Spleen (tissue), 13 donors: ENCODE measurements at places on chromosomes 5 and 9. TPM values are rescaled to one million over a fixed set of nuclear protein-coding genes. Genes with fewer than 3 reads are reported as not detected.

DNA sequence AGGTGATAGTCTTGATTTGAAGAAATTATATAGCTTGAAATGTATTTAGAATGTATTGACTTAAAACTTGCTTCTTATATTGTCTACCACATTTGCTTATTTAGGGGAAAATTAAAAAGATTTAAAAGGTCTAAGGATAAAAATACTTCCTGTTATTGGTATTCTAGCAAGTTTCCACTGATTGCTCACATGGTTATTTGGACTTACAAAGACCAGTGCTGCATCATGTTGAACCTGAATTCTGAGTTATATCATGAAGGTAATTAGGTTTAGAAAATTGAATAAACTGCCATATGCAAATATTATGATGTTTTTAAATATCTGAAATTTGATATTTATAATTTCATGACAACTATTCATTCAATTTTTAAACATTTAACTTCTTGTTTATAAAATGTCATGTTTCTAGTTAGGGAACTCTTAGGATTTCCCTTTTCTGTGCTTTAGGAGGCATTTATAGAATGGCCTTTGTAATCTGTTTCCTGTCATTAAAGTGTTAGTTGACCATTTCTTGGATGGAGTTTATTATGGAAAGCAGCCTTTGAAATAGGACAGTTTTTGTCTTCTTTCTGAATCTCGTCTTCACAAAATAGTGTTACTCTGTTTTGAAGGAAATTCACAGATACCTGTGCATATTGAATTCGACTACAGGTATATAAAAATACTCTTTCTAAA is 85.8 kb downstream of the MTREX start:
- H3K4me1 ChIP-seq = no peaks in the 10 kb centered on the region
- no peaks in the 10 kb centered on the region for H3K36me3 ChIP-seq
- no peak overlapping the region for H3K27ac ChIP-seq
- H3K27me3 ChIP-seq = no peaks in the 10 kb centered on the region
- DNase-seq = no peak

Gene PCDHGA7
- total RNA-seq = 2.0 TPM

Gene NDUFS6
- 38.4 TPM for total RNA-seq

GRCh38 chr5:109196087-109196822 is 213.5 kb downstream of the PJA2 start:
- no peak for DNase-seq
- H3K4me1 ChIP-seq = peaks cover 4% of the 10 kb centered on the region
- H3K36me3 ChIP-seq = no peaks in the 10 kb centered on the region

- no peak overlapping the region for H3K27ac ChIP-seq
- H3K36me3 ChIP-seq = no peaks in the 10 kb centered on the region
- H3K4me1 ChIP-seq = no peaks in the 10 kb centered on the region
- DNase-seq = no peak
- H3K27me3 ChIP-seq = no peaks in the 10 kb centered on the region
These were observed 112.0 kb upstream of the KCNN2 start for GRCh38 chr5:114249823-114250222.

- H3K27ac ChIP-seq = no peak overlapping the region
- peaks cover 25% of the 10 kb centered on the region for H3K36me3 ChIP-seq
- H3K4me3 ChIP-seq = no peak overlapping the region
- no peaks in the 10 kb centered on the region for H3K27me3 ChIP-seq
- H3K4me1 ChIP-seq = peaks cover 20% of the 10 kb centered on the region
These were observed 3.2 kb upstream of the FBXO4 start for GRCh38 chr5:41921874-41922273.

Gene SLC4A9
- 0.54 TPM for total RNA-seq

DNA sequence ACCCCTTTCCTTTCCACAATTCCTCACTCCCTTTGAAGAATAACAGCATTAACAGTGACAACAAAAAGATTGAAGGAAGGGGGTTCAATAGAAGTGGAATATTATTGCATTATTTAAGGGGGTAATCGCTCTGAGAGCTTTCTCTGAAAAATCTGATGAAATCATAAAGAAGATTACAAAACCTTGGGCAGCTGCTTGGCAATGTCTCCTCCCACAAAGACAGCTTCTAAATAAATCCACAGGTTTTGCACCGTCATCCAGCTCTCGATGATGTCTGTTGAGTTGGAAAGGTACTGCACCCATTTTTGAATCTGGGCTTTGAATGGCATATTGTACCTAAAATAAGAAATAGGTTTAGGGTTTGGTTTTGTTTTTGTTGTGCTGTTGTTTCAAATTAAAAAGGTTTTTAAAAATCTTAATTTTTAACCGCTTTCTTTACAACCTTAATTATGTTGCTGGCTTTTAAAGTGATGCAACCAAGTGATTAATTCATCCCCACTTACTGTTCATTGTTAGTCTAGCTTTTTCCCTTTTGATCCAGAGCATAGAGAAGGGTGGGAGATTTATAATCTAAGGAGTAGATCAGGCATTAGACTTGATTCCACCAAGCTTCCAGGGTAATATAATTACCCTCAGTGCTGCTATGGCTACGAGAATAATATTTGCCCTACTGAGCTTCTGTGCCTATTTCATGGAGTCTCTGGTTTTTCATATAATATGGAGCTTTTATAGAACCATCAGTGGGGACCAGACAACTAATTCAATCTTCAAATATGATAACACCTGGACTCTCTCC is 85.0 kb downstream of the DNAH5 start:
- H3K27ac ChIP-seq = no peak overlapping the region
- no peaks in the 10 kb centered on the region for H3K4me1 ChIP-seq
- no peaks in the 10 kb centered on the region for H3K27me3 ChIP-seq

Gene HOMER1
- 5.2 TPM for total RNA-seq

- H3K4me3 ChIP-seq = no peak overlapping the region
- no peaks in the 10 kb centered on the region for H3K27me3 ChIP-seq
- no peaks in the 10 kb centered on the region for H3K36me3 ChIP-seq
- no peak overlapping the region for H3K27ac ChIP-seq
These were observed 274.3 kb upstream of the ANKRD55 start for GRCh38 chr5:56507351-56507930.

DNA sequence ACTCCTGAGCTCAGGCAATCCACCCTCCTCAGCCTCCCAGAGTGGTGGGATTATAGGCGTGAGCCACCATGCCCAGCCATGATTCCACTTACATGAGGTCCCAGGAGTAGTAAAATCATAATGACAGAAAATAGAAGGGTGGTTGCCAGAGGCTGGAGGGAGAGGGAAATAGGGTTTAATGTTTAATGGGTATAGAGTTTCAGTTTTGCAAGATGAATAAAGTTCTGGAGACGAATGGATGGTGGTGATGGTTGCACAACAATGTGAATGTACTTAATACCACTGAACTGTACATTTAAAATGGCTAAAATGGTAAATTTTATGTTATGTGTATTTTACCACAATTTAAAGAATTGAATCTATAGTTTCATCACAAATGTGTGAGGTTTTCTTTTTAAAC is 146.5 kb upstream of the ABCA1 start:
- H3K4me1 ChIP-seq = no peaks in the 10 kb centered on the region
- no peak overlapping the region for H3K4me3 ChIP-seq
- no peak overlapping the region for H3K27ac ChIP-seq
- no peaks in the 10 kb centered on the region for H3K27me3 ChIP-seq

Gene INSL6
- total RNA-seq = not detected

- H3K36me3 ChIP-seq = no peaks in the 10 kb centered on the region
- H3K4me3 ChIP-seq = peak overlapping the region; percentile 82
- peak overlapping the region; percentile 99 for H3K27ac ChIP-seq
- no peak for DNase-seq
These were observed 483 bp downstream of the G3BP1 start for GRCh38 chr5:151772029-151772845.

- DNase-seq = peak; percentile 86
- peaks cover 13% of the 10 kb centered on the region for H3K4me1 ChIP-seq
- no peak overlapping the region for H3K4me3 ChIP-seq
- H3K36me3 ChIP-seq = no peaks in the 10 kb centered on the region
These were observed 14.4 kb upstream of the CCDC69 start for GRCh38 chr5:151238303-151238741.

- H3K36me3 ChIP-seq = no peaks in the 10 kb centered on the region
- no peaks in the 10 kb centered on the region for H3K27me3 ChIP-seq
- no peak overlapping the region for H3K4me3 ChIP-seq
- no peak overlapping the region for H3K27ac ChIP-seq
- no peak for DNase-seq
- H3K4me1 ChIP-seq = no peaks in the 10 kb centered on the region
These were observed 508.6 kb downstream of the RASEF start for GRCh38 chr9:82554381-82554780.

DNA sequence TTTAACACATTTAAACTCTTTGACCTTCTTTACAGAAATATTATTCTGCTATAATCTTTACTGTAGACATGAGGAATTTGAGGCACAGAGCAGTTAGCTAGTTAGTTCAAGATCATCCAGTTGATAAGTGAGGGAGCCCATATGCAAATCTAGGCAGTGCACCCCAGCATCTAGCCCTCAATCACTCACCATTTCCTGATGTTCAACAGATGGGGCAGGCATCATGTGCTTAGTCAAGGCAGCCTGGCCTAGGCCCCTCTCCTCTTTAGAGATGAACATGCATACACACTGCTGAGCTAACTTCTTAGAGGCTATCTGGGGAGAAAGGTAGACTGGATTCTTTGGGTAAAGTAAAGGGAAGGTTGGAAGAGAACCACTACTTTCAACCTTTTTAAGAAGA is 206.8 kb upstream of the SLC24A2 start:
- H3K4me3 ChIP-seq = no peak overlapping the region
- no peaks in the 10 kb centered on the region for H3K27me3 ChIP-seq
- H3K36me3 ChIP-seq = no peaks in the 10 kb centered on the region
- no peak overlapping the region for H3K27ac ChIP-seq
- DNase-seq = no peak

DNA sequence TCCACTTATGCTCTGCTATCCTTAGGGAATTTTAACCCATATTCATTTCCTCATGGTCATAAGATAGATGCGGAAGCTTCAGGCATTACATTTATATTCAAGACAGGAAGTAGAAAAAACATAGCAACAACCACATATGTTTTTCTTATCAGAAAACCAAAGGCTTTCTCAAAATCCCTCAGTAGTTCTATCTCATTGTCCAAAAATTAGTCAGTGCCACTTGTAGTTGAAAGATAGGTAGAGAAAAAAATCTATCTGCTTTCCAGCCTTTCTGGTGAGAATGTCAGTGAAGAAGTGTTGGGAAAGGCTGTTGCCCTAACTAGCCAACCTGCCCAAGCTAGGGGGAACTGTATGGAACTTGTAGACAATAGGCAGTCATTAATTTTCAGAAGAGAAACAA is 23.5 kb upstream of the MOCS2 start:
- H3K27ac ChIP-seq = no peak overlapping the region
- no peak overlapping the region for H3K4me3 ChIP-seq

Gene MYOZ3
- 1.0 TPM for total RNA-seq

DNA sequence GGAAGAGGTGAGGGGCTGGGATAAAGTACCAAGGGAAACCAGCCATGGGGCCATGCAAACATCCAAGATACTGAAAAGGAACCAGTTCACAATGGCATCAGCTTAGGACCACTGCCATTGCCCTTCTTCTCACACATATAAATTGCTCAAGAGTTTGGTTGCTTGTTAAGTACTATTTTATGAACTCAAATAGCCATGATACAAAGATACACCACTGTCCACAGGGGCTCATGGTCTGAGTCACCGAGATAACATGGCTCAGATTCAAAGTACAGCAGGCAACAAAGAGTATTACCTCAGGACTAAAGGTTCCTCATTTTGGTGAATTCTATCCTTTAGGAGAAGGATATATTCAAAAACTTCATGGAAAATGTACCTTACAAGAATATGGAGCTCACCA is 55.6 kb downstream of the FANCC start:
- no peaks in the 10 kb centered on the region for H3K36me3 ChIP-seq
- no peak overlapping the region for H3K27ac ChIP-seq
- DNase-seq = no peak
- H3K4me3 ChIP-seq = no peak overlapping the region
- H3K27me3 ChIP-seq = no peaks in the 10 kb centered on the region
- no peaks in the 10 kb centered on the region for H3K4me1 ChIP-seq

DNA sequence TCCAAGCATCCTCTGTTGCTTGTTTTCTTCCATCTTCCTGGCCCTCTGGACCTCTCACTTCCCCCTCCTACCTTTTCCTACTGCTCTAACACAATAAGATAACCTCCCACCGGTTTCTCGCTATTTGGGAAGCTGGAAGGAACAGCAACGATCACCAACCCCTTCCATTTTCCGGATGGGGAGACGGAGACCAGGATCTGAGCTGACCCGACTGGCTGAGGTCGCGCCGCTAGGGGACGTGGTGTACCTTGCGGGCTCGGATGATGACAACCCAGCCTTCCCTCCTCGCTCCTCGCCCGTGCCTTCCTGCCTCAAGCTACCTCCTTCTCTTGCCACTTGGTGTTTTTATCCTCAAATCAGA is 1.9 kb downstream of the LPAR1 start:
- DNase-seq = peak; percentile 80
- peak overlapping the region; percentile 84 for H3K27ac ChIP-seq
- H3K4me1 ChIP-seq = peaks cover 20% of the 10 kb centered on the region
- peak overlapping the region; percentile 69 for H3K4me3 ChIP-seq

DNA sequence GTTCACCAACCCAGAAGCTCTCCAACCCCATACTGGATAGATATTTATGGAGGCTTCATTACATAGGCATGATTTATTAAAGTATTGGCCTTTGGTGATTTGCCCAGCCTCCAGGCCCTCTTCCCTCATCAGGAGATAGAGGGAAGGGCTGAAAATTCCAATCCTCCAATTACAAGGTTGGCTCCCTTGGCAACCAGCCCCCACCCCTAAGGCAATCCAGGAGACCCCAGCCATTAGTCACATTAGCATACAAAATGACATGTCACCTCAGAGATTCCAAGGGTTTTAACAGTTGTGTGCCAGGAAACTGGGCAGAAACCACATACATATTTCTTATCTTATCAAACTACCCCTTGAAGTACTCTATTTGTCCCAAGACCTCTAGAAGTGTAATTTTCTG is 210.0 kb downstream of the HINT1 start:
- no peaks in the 10 kb centered on the region for H3K27me3 ChIP-seq
- H3K4me3 ChIP-seq = no peak overlapping the region
- no peaks in the 10 kb centered on the region for H3K4me1 ChIP-seq
- DNase-seq = no peak

Gene SLC28A3
- total RNA-seq = 1.0 TPM

DNA sequence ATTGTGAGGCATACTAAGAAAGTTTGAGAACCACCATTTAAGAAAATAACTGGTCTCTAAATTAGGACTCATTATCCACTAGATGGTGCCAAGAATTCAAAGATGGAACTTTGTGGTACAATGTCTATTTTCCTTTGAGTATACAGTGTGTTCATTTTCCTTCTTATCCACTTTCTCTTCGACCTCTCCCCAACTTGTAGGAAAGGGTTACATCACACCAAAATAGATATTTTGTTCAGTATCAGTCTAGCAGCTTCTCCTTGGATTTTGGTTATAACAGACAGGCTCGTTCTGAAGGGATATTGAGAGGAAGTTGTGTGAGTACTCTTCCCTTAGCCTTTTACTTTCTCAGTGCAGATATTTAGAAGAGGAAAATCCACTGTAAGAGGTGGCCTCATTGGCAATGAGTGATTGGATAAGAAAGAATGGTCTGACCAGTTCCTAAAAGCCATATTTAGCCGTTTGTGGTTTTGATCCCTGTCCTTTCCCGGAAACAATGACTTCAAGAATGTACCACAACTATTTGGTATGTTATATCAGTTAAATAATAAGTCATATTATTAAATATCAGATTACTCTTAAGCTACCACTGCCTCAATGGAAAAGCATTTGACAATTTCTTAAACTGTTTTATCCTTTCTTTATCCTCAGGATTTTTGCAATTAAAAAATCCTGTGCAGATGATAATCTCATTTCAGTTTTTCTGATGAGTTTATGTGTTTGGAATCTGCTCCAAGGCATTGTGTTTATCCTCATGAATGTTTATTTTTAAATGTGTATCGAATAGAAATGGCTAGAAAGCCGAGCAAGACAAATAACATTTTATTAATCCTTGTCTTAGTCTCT is 69.0 kb upstream of the GRAMD2B start:
- peaks cover 9% of the 10 kb centered on the region for H3K4me1 ChIP-seq
- H3K27me3 ChIP-seq = no peaks in the 10 kb centered on the region
- peak overlapping the region; percentile 29 for H3K27ac ChIP-seq
- no peaks in the 10 kb centered on the region for H3K36me3 ChIP-seq
- H3K4me3 ChIP-seq = no peak overlapping the region
